Thyroid gland (tissue), 4 donors: ENCODE measurements at places on chromosomes 4 and X. TPM values are rescaled to one million over a fixed set of nuclear protein-coding genes. Genes with fewer than 3 reads are reported as not detected.

PAGE2B gene
- not detected for total RNA-seq

TAF7L gene
- 0.81 TPM for total RNA-seq

DNA sequence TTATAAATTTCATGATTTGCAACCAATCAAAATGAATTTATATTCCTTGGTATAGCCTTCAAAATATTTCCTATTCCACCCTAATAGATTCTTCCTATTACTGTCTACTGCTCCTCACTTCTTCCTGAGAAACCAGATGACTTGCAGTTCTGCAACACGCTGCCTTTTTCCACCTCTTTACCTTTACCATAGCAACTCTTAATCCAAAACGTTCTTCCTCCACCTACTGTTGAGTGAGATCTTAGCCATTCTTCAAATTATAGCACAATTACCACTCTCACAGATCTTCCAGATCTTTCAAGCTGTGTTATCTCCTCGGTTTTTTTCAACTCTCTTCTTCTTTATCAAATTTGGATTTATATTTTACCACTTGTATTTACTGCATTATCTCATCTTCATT is 289.8 kb downstream of the ADGRL3 start:
- DNase-seq = no peak

- DNase-seq = peak; percentile 87
These were observed at the start of gene EVC for GRCh38 chr4:5710961-5711478. Gene EVC (plus strand): TSS chr4:5711201. CDS start chr4:5711381, 180 bp downstream.

XAGE1A gene
- total RNA-seq = not detected

- no peak for DNase-seq
These were observed 22.9 kb upstream of the COX7B2 start for GRCh38 chr4:46931981-46932380.

DNA sequence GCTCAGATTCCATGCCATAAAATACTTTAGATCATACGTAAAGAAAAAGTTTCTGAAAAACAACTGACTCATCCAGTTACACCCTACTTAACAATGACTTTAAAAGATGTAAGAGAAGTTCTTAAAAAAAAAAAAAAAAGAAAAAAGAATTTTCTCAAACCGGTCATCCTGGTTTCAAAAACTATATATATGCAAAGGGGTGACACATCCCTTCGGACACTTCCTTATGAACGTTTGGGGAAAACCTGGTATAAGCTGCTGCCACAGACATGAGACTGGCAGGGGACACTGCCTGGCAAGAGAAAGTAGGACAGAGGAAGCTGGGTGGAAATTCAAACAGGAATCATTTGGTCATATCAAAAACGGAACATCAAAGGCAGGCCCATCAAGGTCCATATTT is 81.2 kb upstream of the PRSS48 start:
- no peak for DNase-seq

SPATA4 gene
- 0.88 TPM for total RNA-seq

FATE1 gene
- total RNA-seq = not detected

GRCh38 chrX:42437211-42437610 is 340.8 kb downstream of the PPP1R2C start:
- no peak for DNase-seq

DNA sequence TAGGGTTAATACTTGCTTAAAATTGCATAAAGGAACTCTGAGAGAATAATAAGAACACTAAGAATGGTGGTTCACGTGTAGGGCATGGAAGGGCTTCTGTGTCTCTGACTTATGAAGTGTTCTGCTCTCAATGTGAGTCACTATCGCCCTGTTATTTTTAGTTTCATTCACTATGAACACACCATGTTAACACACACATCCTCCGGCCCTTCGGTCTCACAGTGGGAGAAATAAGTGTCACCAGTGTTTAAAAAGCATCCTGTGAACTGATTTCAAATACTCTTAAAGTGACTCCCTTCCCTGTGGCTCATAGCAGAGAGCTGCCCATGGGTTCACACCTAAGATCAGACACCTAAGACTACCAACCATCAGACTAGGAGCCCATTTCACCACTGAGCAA is 33.8 kb upstream of the FGFBP2 start:
- no peak for DNase-seq

GRCh38 chr4:148774134-148774533 is 331.9 kb upstream of the NR3C2 start:
- DNase-seq = no peak

GRCh38 chr4:86159216-86159615 is 200.6 kb downstream of the MAPK10 start:
- DNase-seq = no peak
